ENCODE measurements at places on chromosomes 3 and 15.
A peak's percentile ranks its signal among the peaks of the same experiment; 100 is the strongest.

DNA sequence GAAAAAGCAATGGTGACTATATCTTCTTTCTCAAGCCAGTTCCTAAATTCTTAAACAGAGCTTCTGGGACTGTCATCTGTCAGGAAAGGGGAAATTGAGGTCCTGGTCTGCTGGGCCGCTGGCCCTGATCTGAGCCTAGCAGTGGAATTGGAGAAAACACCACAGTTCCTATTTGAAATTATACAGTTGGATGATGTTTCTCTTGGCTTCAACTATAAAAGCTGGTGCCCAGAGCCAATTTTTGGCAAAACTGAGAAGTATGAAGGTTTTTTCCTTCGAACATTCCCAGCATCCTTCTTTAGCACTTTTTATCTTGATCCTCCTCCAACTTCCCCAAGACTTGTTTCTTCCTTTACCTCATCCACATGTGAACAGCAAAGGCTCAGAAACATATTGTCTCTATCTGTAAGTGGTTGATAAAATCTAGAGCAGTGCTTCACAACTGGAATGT, 83.9 kb downstream of the CD47 start:
- H3K27me3 ChIP-seq, result no peaks in the 10 kb centered on the region
- peaks cover 28% of the 10 kb centered on the region for H3K4me1 ChIP-seq
- no peak for DNase-seq
- H3K4me3 ChIP-seq, result no peak overlapping the region
- H3K36me3 ChIP-seq, result no peaks in the 10 kb centered on the region
- no peak overlapping the region for H3K27ac ChIP-seq

GRCh38 chr3:46626039-46626438, 13.7 kb downstream of the FAM240A start:
- DNase-seq, result no peak
- H3K36me3 ChIP-seq, result no peaks in the 10 kb centered on the region
- peaks cover 14% of the 10 kb centered on the region for H3K4me1 ChIP-seq

DNA sequence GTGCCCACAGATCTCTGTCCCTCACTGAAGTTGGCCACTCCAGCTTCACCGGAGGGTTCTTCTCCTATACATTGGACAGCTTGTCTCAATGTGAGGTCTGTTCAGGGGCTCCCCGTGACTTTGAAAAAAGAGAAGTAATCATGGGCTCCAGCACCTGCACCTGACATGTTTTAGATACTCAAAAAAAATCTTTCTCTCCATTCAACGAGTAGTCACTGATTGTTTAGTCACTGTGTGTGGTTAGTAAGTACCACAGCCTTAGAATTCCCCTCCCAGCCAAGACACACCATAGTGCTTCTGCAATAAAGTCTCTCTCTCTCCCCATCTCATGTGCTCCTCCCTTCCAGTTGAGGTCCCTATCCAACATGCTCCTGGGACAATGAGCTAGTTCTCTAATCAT, 18.6 kb downstream of the CCR9 start:
- H3K4me1 ChIP-seq, result peaks cover 15% of the 10 kb centered on the region
- peak overlapping the region; percentile 20 for H3K27ac ChIP-seq
- no peak for DNase-seq
- peaks cover 10% of the 10 kb centered on the region for H3K36me3 ChIP-seq
- no peaks in the 10 kb centered on the region for H3K27me3 ChIP-seq

DNA sequence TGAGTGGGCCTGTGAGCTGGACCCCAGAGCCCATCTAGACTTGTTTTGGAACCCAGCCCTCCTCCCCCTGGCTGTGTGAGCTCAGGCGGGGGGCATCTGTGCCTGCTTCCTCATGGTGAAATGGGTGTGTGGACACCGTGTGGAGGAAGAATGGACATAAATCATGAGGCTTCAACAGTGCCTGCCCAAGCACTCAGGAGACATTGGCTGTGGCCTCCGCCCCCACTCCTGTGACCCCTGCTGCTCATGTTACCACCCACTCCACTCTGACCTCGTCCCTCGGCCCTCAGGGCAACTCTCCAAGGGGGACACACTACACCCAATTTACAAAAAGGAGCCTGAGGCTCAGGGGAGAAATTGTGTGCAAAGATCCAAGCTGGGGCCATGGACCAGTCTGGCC, 16.6 kb downstream of the TPRA1 start:
- H3K4me3 ChIP-seq, result no peak overlapping the region
- no peak for DNase-seq
- no peaks in the 10 kb centered on the region for H3K27me3 ChIP-seq

- H3K27ac ChIP-seq, result no peak overlapping the region
- H3K27me3 ChIP-seq, result peaks cover 2% of the 10 kb centered on the region
- H3K4me3 ChIP-seq, result no peak overlapping the region
- H3K36me3 ChIP-seq, result no peaks in the 10 kb centered on the region
Observed at GRCh38 chr15:42077689-42078088, 16.7 kb downstream of the PLA2G4D start.

Measured in naive thymus-derived CD8-positive, alpha-beta T cell (primary cell).